ENCODE measurements at places on chromosomes 7 and 10.

DNA sequence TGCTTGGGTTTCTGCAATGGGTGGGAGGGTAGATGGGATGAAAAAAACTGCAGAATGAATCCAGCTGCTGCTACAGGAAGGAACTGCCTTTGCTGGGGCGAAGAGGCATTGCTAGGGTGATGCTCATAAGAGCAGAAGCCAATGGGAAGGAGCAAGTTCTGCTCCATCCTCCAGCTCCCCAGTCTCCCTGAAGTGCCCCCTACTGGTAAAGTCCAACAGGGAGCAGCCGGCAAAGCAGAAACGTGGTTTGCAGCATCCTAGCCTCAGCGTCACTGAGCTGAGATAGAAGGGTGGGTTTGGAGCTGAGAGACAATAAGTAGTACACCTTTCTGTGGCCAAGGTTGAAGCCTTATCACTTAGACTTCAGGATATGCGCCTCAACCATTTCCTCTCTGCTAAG, 220.5 kb downstream of the CCSER2 start:
- no peak for DNase-seq

- no peak for DNase-seq
These were observed 276.9 kb downstream of the DNAJB6 start for GRCh38 chr7:157613575-157614322.

DNA sequence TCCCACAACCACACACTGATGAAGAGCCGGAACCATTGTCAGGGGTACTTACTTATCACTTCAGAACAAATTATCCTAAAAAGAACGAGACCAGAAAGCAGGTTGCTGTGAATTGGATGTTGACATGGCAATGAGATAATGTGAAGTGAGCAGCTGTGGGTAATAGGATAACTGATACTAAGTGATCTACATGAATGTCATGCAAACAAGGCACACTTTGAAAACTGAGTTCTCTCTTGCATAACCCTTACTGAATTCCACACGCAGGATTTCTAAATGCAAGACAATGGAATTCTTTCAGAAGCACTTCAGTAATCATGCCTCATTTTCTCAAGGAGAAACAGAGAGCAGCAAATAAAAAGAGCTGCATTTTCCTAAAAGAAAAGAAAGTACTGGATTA, 242.5 kb upstream of the TMEM229A start:
- no peak for DNase-seq

DNA sequence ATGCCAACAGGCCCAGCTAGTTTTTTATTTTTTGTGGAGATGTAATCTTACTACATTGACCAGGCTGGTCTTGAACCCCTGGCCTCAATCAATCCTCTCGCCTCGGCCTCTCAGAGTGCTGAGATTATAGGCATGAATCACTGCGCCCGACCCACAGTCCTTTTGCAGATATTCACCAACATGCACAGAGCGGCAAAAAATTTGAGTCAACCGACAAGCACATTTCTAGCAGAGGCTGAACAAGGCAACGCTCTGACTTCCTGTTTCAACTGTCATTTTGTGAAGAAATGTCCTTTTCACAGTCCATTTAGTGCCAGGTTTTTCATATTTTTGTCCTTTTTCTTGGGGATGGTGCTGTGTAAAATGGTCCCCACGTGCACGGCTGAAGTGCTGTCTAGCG, 71.1 kb upstream of the KAT6B start:
- no peak for DNase-seq
